ENCODE measurements at places on chromosomes 2 and 18. TPM values are rescaled to one million over a fixed set of nuclear protein-coding genes. Genes with fewer than 3 reads are reported as not detected.

The PROKR1 gene
- total RNA-seq, result not detected

The C2orf80 gene
- not detected for total RNA-seq

DNA sequence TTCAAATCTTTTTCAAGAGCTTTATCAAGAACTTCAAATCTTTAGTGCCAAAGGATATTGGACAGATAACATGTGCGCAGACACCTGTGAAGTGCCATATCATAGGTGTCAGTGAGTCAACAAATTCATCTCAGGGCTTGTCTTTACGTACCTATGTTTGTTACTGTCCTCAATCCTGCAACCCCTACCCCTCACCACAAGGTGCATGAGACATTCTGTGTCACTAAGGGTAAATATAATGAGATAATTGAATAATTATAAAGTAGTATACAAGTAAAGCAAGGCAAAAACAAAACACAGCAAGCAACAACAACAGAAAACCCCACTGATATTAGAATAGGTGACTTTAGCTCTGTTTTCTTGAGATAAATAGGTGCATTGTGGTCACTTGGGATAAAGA, 1495.8 kb upstream of the TMEFF2 start:
- H3K27ac ChIP-seq, result no peak overlapping the region
- no peak for DNase-seq
- H3K4me1 ChIP-seq, result no peaks in the 10 kb centered on the region
- no peaks in the 10 kb centered on the region for H3K36me3 ChIP-seq

DNA sequence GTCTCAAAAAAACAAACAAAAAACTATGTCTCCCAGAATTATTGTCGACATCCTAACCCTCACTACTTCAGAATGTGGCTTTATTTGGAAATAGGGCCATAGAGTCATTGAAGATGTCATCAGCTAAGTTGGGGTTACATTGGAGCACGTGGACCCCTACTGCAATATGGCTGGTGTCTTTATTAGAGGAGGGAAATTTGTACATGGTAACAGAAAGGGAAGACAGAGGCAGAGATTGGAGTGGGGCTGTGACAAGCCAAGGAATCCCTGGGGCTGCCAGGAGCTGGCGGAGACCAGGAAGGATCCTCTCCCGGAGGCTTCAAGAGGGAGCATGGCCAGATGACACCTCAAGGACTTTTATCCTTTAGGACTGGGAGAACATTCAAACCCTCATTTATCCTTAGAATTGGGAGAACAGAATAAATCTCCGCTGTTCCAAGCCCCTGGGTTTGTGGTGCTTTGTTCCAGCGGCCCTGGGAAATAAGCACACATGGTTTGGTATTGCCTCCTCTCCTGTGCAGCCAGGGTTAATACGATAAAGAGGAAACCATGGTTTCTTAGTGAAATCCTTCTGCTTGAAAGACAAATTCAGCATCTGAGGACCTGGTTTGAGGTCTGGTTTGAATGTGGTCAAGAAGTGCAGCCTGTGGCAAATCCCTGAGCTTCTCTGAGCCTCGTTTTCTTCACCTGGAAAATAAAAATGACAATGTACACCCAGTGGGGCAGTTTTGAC, 184.7 kb downstream of the MYCN start:
- no peaks in the 10 kb centered on the region for H3K4me1 ChIP-seq
- no peak for DNase-seq
- H3K4me3 ChIP-seq, result no peak overlapping the region
- no peaks in the 10 kb centered on the region for H3K36me3 ChIP-seq
- no peak overlapping the region for H3K27ac ChIP-seq
